ENCODE measurements at places on chromosomes 3 and 15.

DNA sequence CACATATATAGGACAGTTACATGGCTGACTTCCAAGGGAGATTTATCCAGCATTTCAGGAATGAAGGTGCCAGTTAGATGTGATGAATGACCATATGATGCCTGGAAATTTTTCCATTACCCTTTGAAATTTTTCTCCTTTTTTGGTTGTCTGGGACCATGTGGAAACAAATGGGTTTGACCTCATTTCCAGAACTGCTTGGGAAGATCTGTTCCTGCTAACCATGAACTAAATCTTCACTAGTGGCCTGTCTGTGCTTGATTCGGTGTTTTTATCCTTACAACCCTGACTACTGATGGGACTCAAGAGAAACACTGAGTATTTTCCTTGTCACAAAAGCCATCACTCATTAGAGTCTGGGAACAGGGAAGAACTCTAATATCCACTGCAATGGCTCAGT lies 409.4 kb downstream of the PDCD6IP start:
- no peak for DNase-seq

- no peak for DNase-seq
Measured at GRCh38 chr15:70151003-70151402, 53.3 kb upstream of the TLE3 start.

DNA sequence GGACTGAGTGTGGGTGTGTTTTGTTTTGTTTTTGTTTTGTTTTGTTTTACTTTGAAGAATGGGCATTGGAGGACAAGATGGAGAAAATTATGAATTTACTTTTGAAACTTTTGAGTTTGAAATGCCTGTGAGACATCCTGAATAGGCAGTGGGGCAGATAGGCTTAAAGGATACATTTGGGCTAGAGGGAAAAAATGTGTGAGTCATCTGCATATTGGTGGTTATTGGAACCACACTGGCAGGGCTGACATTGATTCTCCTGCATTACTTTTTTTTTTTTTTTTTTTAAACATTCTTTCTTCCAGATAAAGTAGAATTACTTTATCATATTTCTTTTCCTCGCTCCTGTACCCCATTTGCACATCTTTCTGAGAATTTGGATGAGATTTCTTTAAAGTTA lies 56.1 kb downstream of the CALML4 start:
- DNase-seq = no peak

DNA sequence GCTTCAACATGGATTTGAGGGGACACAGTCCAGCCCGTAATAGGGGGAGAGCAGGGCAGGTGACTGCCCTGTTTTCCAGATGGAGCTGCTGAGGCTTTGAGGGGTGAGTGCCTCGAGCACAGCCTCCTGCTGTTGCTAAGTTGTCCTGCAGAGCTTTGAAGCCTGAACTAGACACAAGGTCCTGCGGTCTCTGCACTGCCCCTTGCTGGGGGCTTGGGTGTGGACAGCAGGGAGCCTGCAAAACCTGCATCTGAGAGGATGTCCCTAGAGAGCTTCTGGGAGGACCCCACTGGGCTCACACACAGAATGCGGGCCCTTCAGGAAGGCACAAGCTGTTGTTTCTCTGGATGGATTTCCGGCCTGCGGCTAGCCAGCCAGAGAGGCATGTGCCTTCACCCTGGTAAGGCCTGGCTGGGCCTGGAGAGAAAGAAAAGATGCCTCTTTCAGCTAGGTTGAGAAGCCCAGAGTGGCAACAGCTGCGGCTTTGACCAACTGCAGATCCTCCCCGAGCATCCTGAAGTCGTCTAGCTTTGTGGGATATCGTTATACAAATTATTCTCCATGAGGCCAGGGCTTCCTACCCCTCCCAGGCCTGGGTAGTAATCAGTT lies 226.2 kb downstream of the SLCO3A1 start:
- DNase-seq = no peak

DNA sequence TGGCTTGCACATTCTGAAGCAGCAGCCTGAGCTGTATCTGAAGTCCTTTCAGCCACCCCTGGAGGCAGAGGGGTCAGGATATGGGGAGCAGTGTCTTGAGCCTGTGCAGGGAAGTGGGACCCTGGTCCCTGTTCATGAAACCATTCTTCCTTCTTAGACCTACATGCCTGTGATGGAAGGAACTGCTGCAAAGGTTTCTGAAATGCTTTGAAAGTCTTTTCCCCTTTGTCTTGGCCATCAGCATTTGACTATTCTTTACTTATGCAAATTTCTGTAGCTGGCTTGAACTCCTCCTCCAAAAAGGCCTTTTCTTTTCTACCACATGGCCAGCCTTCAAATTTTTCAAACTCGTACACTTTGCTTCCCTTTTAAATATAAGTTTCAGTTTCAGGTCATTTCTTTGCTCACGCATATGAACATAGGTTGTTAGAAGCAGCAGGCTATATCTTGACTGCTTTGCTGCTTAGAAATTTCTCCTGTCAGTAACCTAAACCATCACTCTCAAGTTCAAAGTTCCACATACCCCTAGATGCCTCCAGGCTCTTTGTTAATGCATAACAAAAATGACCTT lies 62.3 kb downstream of the GALK2 start:
- no peak for DNase-seq

DNA sequence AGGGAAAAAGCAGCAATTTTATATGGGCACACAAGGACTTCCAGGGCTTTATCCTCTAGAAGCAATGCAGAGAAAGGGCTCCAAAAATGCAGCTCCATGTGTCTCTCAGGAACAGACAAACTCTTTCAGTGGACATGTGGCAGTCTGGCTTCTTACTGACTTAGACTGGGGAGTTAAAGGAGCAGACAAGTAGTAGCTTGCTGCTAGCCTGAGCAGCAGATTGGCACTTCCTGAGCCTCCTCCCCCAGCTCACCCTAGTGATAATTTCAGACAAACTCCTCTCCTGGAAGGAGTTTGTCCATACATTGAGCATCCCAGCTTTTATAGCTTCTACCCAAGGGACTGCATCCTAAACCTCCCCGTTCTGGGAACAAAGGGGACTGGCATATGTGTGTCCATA lies 101.7 kb upstream of the MANF start:
- DNase-seq = no peak

DNA sequence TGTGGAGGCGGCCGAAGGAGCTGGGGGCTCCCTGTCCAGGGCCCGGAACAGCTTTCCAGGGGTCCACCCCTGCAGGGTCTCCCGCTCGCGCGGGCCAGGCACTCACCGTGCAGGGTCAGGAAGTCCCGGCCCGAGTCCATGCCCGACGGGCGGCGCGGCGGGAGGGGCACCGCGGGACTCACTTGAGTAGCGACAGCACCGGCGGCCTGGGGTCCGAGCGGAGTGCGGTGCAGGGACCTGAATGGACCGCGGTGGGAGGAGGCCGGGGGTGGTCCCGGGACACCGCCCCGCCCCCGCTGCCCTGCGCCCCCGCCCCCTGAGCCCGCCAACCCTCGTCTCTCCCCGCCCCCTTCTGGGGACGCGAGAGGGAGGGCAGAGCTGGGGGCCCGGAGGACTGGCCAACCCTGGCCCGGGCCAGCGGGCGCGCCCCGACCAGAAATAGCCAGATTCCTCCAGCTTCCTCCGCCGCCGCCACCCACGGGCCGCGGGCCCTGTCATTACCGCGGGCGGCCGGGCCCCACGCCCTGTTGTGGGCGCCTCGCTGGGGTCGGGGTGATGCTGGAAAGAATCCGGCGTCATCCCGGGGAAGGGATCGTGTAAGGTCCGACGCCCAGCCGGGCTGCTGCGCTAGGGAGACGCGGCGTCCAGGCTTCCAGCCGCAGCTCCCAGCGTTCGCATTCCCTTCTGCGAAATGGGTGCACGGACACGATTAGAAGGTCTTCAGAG lies at the start of gene PLCD1:
TSS of gene PLCD1 (minus strand) at position 243 of the 726 bp plus-strand sequence. CDS start at position 140, 103 bp downstream.
- peak; percentile 54 for DNase-seq

GRCh38 chr3:43071313-43071893 lies 34.5 kb downstream of the POMGNT2 start:
- no peak for DNase-seq

DNA sequence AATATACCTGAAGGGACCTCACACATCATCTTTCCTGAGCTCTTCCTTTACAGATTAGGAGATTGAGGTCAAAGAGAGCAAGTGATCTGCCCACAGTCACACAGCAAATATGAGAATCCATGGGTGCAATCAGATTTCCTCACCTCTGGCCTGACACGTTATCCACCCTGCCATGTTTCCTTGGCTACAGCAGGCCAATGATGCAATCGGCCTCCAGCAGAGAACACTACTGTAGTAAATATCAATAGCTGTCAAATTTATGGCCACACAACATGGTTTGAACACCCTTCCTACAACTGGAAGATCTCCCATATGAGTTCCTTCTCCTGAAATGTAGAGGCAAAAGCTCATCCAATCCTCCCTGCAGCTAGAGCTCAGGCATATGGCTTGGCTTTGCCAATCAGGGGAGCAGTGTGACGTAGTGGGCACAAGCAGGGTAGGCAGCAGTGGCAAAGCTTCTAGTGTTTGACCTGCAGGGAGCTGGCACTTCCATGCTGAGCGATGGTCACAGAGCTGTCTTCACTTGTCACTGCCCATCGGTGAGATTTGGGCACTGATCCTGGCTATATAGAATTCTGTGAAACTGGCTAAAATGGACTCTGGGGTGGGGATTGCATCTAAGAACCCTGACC lies 271.3 kb downstream of the TJP1 start:
- no peak for DNase-seq

DNA sequence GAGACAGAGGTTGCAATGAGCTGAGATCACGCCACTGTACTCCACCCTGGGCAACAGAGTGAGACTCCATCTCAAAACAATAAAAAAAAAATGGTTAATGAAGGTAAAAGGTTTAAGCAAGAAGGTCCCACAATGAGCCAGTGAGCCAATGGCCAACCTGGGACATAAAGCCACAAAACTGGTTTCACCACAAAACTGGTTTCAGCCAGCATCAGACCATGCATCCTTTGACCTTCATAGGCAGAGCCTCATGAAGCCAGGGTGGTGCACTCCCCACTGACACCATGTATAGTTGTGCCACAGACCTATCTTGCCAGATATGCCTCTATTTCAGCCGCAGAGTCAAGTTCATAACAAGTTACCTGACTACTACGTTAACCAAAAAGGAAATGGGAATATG lies 41.9 kb downstream of the SCAP start:
- DNase-seq = no peak

DNA sequence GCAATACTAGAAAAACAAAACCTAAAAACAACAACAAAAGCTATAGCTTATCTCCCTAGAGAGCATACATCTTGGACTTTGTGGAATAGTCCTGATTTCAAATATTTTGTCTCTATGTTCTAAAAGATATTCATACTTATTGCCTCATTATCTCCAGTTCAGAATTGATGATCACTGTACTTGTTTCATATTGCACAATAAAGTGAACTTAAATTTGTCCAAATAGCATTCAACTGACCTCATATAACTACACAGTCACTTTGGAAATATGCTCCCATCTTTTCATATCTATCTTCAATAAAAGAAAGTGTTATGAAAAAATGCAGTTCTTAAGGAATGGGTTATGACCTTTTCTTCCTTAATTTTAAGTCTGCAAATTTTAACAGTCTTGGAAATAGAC lies 228.6 kb upstream of the CMC1 start:
- DNase-seq = no peak

DNA sequence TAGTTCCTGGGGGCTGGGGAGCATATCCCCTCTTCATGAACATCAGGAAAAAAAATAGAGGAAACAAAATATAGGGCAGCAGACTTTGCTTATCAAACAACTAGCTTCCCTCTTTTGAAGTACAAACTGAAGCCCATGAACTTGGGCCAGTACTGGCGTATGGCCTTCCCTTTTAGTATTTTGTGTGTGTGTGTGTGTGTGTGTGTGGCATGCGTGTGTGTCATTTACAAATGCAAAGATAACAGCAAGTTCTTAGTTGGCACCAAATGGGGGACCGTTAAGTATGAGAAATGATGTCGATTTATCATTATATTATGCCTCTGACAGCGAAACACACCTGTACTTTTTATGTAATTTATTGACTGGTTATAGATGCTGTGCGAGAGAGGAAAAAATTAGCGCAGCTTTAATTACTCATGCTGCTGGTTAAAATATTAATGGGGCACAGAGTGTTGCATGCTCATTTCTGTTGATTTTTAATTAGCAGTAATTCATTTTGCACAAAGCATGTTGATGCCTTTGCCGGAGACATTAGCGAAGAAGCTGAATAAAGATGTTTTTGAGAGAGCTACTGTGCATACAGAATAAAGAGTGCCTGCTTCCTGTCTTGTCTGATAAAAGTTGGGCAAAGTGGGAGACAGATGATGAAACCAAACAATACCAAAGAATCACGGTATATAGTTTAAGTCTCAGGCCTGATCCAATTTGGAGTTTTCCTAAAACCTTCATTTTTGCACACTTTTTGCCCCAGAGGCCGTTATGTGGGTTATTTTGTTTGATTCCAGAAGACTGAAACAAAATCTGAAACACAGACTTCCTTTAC lies 297.1 kb downstream of the SATB1 start:
- DNase-seq = no peak

DNA sequence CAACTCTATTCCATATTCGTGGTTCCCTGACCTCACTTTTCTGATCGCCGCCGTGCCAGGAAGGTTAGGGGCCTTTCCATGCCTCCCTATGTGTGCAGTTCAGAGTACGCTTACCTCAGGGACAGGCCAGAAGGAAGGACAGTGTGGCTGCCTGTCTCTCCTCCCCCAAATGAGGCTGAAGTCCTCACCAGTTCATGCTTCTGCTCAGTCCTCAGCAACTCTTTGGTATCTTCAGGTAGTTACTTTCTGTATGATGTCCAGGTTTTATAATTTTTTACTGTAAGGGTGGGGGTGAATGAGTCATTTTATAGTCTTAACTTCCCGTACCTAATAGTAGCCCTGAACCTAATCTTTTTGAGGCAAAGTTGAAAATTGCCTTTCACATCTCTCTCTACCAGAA lies 98.7 kb downstream of the VPS8 start:
- DNase-seq = no peak

- no peak for DNase-seq
Measured at GRCh38 chr3:178707311-178708031, 171.2 kb downstream of the KCNMB2 start.

- DNase-seq = no peak
Measured at GRCh38 chr3:53788038-53788437, 58.2 kb downstream of the CHDH start.

DNA sequence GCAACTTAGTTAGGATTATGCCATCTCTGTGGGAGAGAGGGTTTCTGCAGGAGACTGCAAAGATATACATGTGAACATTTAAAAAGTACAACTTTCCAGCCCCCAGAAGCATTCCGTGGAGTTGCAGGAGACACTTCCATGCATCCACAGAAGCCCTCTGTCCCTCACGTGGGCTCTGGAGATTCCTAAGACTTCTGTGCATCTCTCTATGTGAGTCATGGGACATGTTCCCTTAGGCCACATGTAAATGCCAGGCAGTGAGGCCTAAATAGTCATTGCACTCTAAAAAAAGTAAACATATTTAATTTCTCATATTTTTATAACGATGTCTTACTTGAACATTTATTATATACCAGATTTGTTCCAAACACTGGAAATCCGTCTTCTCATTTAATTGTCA lies 126.5 kb upstream of the ROPN1 start:
- no peak for DNase-seq

DNA sequence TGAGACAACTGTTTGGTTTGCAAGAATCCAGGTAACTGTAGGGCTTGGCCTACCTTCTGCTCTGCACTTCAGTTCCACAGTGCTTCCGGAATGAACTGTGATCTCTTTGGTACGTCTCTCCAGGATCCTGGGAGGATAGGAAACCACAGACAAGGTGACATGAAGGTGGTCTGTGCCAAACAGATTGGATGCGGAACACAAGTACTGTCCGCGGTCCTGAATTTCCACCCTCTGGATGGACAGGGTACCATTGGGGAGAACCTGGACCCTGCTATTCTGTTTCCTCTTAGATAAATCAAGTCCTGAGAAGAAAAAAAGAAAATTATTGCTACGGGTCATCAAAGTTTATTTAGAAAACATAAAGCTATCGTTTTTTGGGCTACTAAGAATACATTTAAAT lies 17.3 kb downstream of the IGSF10 start:
- no peak for DNase-seq

GRCh38 chr3:142498397-142499180 lies 50.8 kb upstream of the XRN1 start:
- DNase-seq = no peak

Data from anterior cingulate cortex (tissue), 58 donors.